ENCODE measurements at places on chromosomes 6 and 20.

DNA sequence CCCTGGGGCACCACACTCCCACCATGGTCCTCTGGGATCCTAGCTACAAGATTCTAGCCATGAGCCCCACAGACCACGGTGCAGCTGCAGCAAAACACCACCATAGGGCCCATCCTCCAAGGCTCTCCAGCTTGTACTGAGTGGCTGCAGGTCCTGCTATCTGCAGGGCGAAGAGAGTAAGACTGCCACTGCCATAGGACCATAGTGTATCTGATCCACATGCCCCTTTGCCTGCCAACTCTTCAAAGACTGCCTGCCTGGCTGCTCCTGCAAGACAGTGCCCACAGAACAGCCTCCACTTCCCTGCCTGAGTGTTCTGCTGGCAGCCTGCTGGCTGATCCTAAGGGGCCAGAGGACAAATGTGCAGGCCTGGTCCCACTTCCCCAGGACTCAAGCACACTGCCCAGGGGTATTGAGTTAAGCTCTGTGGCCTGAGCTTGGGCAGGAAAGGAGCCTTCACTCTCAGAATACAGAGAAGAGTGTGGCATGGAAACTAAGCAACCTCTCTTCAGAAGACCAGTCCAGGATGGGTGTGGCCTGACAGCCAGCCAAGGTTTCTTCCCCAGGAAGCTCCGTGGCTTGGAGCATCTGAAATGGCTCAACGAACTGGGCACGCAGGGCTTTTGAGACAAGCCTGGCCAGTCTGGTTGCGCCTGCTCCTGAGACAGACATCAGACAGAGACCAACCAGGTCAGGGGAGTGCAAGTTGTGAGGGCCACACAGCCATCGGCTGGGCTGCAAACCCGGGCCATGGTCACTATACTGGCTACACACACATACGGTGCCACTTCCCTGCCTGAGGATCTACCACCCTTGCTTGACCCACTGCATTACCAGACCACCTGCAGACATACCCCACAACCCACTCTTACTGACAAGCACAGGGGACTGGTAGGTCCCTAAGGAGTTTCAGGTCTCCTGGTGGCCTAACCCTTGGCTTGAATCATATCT is 54.5 kb downstream of the RNGTT start:
- no peak for DNase-seq

- no peak for DNase-seq
These were observed 311.6 kb upstream of the ECI2 start for GRCh38 chr6:4446982-4447381.

DNA sequence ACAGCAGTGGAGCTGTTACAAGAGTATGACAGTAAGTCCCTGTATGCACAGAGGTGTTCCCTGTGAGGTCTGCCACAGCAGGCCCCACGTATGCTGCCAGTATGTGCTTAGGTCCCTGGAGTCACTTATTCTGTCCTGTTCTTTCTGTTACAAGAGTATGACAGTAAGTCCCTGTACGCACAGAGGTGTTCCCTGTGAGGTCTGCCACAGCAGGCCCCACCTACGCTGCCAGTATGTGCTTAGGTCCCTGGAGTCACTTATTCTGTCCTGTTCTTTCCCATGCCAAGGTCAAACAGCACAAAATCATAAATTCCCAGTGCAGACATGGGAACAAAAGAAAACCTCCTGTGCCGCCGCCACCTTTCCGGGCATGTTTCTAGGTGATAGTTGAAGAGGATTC is 192.2 kb downstream of the SASH1 start:
- DNase-seq = no peak

GRCh38 chr6:38573801-38574395 is 65.8 kb downstream of the BTBD9 start:
- DNase-seq = no peak

DNA sequence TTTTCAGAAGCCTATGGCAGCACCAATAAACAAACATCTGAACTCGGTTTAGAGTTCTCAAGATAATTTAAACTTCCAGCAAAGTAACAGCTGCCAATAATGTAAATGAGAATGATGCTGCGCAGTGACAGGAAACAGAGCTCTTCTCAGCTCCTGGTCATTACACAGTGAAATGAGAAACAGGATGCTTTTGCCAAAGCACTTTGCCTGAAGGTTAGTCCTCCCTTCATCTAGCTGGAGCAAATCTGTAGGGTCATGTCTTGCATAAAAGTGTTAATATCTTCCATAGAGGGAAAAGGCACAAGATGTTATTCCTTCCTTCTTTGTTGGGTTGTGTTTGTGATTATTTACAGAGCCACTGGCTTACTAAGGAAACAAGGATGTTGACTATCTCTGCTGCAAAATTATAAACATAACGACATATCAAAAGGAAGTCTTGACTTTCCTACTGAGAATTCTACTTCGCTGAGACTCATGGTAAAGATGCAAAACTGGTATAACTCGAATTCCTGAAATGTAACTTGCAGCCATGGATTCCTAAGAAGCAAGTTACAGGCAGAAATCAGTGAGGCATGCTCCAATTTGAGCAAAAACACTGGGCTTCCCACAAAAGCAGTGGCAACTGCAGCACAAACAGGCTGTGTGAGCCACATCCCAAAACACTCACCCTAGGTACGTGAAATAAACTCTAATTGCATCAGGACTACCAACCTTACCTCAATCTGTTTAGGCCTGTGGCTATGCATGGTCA is 102.5 kb upstream of the BEND6 start:
- no peak for DNase-seq

- no peak for DNase-seq
These were observed 107.2 kb upstream of the ECI2 start for GRCh38 chr6:4242601-4243000.

DNA sequence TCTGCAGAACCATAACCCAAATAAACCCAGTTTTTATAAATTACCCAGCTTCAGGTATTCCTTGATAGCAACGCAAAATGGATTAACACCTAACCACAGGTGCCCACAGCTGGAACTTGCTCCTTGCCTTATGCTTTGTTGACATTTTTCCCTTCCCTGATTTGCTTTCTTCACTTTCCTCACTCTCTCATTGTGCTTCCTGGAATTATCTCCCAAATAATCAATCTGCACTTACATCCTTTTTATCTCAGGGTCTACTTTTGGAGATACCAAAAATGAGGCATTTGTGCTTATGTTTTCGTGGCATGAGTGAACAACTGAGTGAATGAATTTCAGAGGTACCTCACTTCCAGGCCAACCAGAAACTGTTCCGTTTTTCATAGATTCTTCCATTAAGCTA is 374.3 kb downstream of the DOK5 start:
- no peak for DNase-seq

- no peak for DNase-seq
These were observed 259.9 kb downstream of the BMP7 start for GRCh38 chr20:57006411-57007170.

DNA sequence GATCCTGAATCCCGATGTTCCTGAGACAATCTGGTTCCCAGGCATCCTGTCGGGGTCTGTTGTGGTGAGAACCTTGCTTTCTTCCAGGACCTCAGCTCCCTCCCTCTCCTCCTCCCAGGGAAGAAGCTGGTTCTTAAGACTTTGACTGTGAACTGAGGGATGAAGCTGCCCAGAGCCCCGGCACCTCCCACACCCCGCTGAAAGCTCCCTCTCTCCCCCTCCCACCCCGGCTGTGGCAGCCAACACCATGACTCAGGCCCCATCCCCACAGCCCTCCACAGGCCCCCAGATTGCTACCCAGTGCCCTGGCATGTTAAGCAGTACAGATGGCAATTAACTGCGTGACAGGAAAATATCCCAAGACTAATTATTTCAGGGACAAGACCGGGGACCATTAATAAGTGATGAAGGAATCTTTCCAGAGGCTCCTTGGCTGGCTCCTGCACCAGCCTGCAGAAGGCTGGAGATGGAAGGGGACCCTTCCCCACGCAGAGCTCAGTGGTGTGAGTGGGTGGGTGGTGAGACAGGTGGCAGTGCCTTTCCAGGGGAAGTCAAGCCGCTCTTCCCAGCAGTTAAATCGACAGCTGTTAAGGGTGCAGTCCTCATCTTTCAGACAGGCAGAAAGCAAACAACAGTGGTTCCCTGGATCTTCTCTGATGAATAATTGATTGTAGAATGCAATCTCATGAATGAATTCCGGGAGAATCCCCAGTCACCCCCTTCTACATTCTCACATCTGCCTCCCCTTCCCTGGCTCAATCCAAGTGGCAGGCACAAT is 237.9 kb downstream of the LRFN2 start:
- DNase-seq = no peak
